Muscle of back (tissue), 13 donors: ENCODE measurements at places on chromosomes 4 and X.

GRCh38 chrX:47093860-47094259 lies 15.6 kb downstream of the RGN start:
- no peak for DNase-seq

DNA sequence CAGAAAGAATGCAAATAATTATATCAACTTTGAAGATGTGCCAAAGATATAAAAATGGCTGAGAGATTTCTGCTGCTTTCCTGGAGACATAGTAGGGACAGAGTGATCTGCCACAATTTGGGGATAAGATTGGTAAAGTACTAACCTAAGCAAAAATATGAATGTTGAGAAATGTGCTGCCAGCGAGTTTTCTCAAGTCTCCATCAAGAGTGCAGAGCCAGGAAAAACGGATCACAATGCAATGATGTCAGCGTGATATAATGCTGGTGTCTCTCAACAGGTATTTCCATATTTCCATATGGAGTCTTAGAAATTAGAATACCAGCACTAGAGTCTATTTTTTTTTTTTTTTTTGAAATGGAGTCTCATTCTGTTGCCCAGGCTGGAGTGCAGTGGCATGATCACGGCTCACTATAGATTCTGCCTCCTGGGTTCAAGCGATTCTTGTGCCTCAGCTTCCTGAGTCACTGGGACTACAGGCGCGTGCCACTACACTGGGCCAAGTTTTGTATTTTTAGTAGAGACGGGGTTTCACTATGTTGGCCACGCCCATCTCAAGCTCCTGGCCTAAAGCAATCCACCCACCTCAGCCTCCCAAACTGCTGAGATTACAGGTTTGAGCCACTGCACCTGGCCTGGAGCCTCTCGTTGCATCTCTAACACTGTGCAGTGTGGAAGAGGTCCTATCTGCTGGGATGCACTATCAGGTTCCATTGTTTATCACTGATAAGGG lies 893.5 kb downstream of the TRIML1 start:
- peak; percentile 42 for DNase-seq

GRCh38 chr4:62960415-62960814 lies 1448.8 kb downstream of the TECRL start:
- no peak for DNase-seq

- DNase-seq, result no peak
Observed at GRCh38 chrX:8823698-8824097, 22.5 kb upstream of the FAM9A start.

DNA sequence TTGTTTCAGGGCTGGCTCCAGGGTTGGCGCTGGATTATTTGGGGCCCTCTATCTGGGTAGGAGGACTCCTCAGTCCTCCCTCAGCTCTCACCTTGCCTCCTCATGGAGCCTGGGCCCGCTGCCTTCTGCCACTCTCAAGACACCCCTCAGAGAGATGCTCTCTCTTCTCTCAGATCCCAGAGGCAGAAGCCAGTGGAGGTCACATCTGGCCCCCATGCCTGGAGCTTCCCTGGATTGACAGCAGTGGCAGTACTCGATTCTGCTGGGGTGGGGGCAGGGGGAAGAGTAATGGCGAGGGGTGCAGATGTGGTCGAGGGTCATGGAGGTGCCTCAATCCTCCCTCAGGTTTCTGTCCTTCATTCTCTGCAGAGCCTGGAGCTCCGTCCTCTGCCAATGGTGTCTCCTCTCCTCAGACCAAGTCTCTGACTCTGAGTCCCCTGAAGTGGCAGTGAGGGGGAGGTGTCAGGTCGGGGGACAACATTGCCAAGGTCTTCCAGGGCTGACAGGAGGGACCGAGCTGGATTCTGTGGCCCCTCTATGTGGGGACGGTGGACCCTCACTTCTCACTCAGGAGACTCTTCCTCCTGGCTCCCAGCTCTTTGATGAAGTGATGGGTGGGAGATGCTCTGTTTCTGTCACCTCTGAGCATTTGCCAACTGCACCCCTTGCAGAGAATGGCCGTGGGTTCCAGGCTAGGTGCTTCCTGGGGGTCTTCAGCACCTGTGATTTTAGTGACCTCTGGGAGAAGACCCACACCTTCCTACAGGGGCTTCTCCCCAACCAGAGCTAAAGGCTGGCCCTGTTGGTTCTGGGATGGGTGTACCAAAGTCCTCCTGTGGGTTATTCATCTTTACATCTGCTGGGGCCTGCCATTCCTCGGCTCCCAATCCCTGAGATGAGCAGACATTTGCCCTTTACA lies 10.9 kb upstream of the HSFX1 start:
- DNase-seq, result no peak

- DNase-seq, result no peak
Observed at GRCh38 chrX:43003939-43004338, 226.0 kb upstream of the PPP1R2C start.

GRCh38 chr4:42523066-42523718 lies 125.9 kb downstream of the SHISA3 start:
- no peak for DNase-seq
